ENCODE measurements at places on chromosomes 13 and 19.

- DNase-seq = no peak
Measured at GRCh38 chr19:16649734-16650133, 10.2 kb downstream of the SMIM7 start.

GRCh38 chr13:23359882-23360281 lies 73.6 kb downstream of the SACS start:
- no peak for DNase-seq

- DNase-seq = no peak
Measured at GRCh38 chr13:43652760-43653159, 134.0 kb downstream of the ENOX1 start.

DNA sequence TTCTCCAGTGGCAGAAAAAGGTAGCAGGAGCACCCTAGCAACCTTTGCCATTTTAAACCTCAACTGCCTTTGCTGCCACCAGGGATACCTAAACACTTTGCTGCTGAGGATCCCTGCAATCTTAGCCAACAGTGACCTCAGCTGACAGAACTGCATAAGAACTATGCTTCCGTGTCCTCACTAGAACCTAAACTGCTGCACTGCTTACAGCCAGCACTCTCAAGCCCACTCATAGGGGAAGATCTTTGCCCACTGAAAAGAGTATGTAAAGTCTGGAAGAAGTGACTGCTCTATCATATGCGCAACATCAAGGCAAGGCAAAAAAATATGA lies 270.0 kb upstream of the PCDH20 start:
- no peak for DNase-seq

- peak; percentile 59 for DNase-seq
Measured at GRCh38 chr19:2032296-2032941, 16.9 kb upstream of the BTBD2 start.

GRCh38 chr19:13154241-13154778 lies 4.1 kb downstream of the IER2 start:
- DNase-seq = peak; percentile 61

DNA sequence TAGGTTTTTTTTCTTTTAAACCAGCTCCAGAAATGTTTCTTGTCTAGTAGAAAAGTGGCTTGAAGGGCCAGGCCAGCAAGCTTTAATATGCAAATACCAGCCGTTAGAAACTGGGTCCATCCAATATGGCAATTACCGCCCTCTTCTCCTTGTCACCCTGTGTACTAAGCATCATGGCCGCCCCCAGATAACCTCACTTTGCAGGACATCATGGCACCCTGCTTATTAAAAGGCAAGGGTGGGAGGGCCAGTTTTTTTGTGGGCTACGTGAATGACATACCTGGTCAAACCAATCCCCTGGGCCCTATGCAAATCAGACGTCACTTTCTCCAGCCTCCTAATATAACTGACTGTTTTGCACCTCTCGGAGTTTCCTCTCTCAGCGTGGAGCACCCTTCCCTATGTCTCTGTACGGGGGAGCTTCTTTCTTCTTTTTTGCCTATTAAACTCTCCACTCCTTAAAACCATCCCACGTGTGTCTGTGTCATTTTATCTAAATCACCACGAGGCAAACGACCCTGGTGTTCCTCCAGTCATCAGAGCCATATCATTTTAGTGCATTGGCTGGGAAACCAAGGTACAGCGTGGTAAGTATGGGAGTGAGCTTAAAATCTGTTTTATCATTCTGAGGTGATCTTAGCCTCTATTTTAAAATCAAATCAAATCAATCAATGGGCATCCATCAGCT lies 27.7 kb downstream of the OXGR1 start:
- DNase-seq = no peak

GRCh38 chr19:4206818-4207484 lies 22.4 kb upstream of the EBI3 start:
- no peak for DNase-seq

DNA sequence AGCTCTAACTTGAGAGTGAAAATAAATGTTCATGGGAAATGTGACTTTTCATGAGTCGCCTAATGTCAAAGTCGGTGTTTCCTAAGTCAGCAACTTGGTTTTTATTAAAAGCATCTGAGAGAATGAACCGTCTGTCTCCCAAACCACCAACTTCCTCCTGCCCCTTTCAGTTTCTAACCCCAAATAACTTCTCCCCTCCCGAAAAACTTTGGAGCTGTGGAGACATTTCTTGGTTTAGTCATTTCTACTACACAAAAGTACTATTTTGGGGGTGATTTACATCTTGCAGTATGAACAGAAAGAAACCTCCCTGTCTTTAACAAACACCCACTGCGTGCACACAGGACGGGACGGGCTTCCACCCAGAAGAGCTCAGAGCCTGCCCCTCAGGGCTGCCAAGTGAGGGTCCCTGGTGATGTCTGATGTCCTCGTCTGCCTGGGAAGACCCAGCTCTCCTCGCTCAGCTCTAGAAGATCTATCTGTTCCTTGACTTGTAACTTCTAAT lies 65.0 kb downstream of the RASA3 start:
- no peak for DNase-seq

All from ecto neural progenitor cell (in vitro differentiated cells).